ENCODE measurements at places on chromosomes 7 and 10.
A peak's percentile ranks its signal among the peaks of the same experiment; 100 is the strongest.

DNA sequence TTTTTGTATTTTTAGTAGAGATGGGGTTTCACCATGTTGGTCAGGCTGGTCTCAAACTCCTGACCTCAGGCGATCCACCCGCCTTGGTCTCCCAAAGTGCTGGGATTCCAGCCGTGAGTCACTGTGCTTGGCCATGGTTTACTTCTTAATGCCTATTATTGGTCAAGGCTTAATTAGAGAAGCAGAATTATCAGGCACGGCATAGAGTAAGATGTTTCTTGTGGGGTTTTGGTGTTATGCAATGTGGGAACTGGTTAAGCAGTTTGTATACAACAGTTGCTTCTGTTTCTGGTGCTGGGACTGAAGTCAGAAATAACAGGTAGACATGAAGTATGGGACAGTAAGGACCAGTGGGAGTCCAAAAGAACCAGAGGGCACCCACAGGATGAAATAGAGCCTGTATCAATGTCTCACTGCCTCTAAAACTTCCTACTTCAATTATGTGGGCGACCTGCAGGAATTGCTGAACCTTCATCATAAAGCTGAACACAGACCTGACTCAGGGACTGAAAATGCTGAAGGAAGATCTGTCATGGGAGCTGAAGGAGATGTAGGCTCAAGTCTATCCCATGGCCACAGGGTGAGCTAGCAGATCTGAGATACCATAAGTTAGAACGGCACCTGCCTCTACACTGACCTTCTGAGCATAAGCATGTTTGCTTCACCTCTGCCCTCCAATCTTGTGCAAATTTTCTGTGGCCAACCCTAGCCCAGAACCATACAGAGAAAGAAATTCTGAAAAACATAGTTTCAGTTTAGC, 38.3 kb upstream of the VCL start:
- no peak for DNase-seq

GRCh38 chr7:51349820-51350545, 33.4 kb upstream of the COBL start:
- no peak for DNase-seq

DNA sequence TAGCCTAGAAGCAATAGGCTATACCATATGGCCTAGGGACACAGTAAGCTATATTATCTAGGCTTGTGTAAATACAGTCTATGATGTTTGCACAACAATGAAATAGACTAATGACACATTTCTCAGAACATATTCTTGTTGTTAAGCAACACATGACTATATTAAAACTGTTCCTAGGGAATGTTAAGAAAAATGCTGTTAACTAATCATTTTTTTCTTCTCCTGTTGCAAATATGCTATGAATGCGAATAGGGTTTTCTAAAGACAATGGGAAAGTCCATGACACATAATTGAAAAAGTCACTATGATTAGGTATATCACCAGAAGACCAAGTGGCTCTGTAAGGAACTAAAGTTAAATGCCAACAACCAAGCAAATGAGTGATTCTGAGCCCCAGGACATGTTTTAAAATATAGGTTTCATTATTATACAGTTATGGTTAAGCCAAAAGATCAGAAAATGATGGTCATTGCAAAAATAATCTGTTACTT, 454.0 kb upstream of the SORCS1 start:
- DNase-seq: no peak

DNA sequence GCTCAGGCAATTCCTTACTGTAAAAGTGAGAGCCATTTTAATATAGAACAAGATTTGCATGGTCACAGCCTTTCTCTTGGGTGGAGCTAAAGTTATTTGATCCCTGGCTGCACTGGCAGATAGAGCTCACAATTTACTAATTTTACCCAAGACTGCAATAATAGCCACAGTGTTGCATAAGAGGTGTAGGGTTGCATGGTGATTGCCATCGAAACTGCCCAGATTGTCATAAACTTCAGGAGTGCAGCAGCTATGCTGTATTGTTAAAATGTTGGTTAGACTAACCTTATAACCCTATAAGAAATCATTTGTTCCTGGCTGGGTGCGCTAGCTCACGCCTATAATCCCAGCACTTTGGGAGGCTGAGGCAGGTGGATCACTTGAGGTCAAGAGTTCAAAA, 50.0 kb downstream of the VCL start:
- no peak for DNase-seq

DNA sequence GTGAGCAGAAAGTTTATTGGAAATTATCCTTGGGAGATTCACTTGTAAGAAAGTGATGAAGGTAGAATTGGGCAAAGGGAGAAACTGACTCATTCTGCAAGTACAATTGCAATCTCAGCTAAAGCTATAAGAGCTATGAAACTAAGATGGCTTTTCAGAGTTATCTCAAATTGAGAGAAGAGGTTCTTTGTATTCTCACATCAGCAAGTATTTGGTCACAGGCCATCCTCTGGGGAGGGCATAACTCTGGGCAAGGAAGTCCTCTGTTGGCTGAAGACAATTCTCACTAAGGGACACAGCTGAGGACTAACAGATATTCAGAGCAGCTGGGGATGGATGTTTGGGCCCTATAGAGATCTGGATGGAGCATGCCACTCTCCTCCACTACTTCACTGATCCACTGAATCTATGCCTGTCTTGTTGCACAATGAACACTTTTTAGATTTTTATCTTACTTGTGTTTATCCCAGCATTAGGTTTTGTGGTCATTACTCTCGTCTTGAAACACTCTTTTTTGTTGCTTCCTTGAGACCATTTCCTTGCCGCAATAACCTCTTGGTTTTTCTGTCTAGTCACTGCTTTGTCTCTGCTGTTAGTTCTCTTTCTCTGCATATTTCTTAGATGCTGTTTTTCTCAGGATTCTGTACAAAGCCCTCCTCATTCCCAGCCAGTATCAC, 115.1 kb downstream of the GNAI1 start:
- DNase-seq: peak; percentile 7
